NCI-H524 (cell line): ENCODE measurements at places on chromosomes 7 and 10.

DNA sequence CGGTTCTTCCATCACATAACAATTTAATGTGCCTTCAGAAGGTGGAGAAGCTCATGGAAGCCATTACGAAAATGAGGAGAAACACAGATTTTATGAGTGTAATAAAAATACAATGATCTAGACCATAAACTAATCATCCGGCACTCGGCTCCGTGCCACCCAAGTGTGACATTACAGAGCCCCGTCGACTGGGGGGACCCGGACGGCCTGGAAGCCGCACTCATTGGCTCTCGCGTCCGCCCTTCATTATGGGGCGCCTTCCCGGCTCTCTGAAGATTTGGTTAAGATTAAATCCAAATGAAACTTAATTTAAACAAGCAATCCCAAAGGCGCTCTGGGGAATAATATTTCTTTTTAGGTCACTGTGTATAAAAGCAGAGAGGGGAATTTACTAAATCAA lies 242.6 kb downstream of the DNAJB6 start:
- no peak for DNase-seq

DNA sequence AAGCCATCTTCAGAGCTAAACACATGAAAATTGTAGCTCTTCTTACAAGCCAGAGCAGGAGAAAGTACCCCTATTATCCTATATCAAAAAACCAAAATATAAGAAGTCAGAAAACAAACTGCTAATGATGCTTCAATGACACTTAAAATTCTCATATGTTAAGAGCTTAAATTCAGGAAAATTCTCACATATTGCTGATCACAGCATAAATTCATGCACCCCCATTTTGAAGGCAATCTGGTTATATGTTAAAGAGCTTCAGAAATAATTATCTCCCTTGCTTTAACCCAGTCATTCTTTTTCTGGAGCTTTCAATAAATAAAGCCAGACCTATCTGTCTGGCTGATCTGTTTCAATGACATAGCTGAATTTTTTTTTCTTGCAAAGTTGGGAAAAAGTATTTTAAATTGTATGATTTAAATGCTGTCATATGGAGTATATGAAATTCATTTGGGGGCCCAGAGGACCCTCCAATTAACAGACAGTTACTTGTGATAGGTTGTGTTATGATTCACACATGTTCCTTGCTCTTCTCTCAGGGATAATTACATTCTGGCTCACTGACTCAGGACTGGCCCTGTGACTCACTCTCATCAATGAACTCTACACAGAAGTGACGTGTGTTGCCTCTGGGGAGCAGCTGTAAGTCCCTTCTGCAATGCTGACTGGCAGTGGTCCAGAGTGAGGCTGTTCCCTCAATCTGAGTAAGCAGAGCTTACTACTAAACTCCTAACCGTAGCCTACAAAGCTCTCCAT lies 85.2 kb downstream of the HGF start:
- peak; percentile 59 for DNase-seq

DNA sequence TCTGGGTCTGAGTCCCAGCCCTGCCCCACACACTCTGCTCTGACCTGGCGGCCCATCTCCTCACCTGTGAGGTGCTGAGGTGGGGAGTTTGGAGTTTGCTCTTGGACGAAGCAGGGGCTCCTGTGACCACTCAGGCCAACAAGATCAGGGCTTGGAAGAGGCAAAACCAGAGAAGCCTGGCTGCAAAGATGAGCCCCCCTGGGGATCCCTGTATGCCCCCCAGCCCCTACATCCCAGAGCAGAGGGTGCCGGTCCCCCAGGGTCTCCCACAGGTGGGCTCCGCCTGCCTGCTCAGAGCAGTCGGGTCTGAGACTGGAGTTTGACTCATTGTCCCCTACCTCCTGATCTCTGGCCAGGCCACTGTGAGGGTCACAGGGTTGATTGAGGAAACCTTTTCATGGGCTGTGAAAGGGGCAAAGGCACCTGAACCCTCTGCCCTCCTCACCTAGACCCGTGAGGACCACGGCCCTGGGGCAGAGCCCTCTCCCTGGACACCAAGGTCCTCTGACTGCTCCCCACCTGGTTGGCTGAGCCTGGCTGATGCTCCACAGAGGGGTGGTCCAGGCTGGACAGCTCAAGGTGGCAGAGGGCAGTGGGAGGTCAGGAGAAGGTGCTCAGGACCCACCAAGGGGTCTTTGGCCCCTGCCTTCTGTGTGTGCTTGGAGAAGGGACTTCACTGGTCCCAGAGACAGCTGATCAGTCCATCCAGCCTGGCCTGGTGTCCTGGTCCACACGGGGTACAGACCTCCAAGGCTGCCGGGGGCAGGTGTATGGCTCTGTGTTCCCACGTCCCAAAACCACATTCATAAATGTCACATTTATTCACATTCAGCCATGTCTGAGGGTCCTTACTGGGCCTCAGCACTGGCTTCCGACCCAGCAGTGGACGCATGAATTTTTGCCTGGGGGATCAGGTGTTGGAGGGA lies 9.1 kb upstream of the SCART1 start:
- no peak for DNase-seq

- no peak for DNase-seq
Measured at GRCh38 chr10:2246747-2247146, 509.4 kb upstream of the ADARB2 start.

- DNase-seq: no peak
Measured at GRCh38 chr7:127477295-127478023, 85.0 kb upstream of the ZNF800 start.

GRCh38 chr7:151905353-151905752 lies 28.4 kb upstream of the PRKAG2 start:
- DNase-seq: no peak

- DNase-seq: no peak
Measured at GRCh38 chr7:25712500-25712899, 439.5 kb upstream of the NFE2L3 start.
